ENCODE measurements at places on chromosomes 5 and 9. TPM values are rescaled to one million over a fixed set of nuclear protein-coding genes. Genes with fewer than 3 reads are reported as not detected.

The CCL19 gene
- total RNA-seq, result 5.7 TPM

The F2RL1 gene
- 1.4 TPM for total RNA-seq

The OBP2B gene
- not detected for total RNA-seq

The SLC6A7 gene
- not detected for total RNA-seq

The ZFYVE16 gene
- total RNA-seq, result 42.6 TPM

The UNC5A gene
- 0.62 TPM for total RNA-seq

The URM1 gene
- total RNA-seq, result 57.4 TPM

The GRIN3A gene
- 0.20 TPM for total RNA-seq

The C5orf52 gene
- not detected for total RNA-seq

The ADAMTS6 gene
- total RNA-seq, result 1.2 TPM

The GEMIN5 gene
- 13.7 TPM for total RNA-seq

The SHISAL2B gene
- total RNA-seq, result not detected

The ANKRD31 gene
- 0.06 TPM for total RNA-seq

The GLRA1 gene
- not detected for total RNA-seq

The ZDHHC11 gene
- total RNA-seq, result 19.3 TPM

The MYMK gene
- not detected for total RNA-seq

The PCDHGC5 gene
- 1.4 TPM for total RNA-seq

The GRXCR2 gene
- 16.0 TPM for total RNA-seq

The ABCA1 gene
- total RNA-seq, result 14.2 TPM

The IQGAP2 gene
- 9.2 TPM for total RNA-seq

The NRG2 gene
- 3.6 TPM for total RNA-seq

The POU5F2 gene
- total RNA-seq, result 0.57 TPM

The ADAMTS2 gene
- total RNA-seq, result 14.7 TPM

The C9orf50 gene
- not detected for total RNA-seq

The CDH6 gene
- total RNA-seq, result 1.7 TPM

The ANGPTL2 gene
- total RNA-seq, result 38.7 TPM

The PRRT1B gene
- total RNA-seq, result not detected

The PITX1 gene
- total RNA-seq, result not detected

The KIAA0825 gene
- 3.5 TPM for total RNA-seq

The TRPM6 gene
- total RNA-seq, result 0.26 TPM

The PDE4D gene
- 46.5 TPM for total RNA-seq

The ZNF883 gene
- 11.9 TPM for total RNA-seq

The IL33 gene
- total RNA-seq, result 45.2 TPM

The MLANA gene
- not detected for total RNA-seq

The PCDHGA6 gene
- 3.7 TPM for total RNA-seq

The SPATA31C1 gene
- total RNA-seq, result not detected

The ARL14EPL gene
- total RNA-seq, result not detected

The GRM6 gene
- total RNA-seq, result not detected

The SLC45A2 gene
- not detected for total RNA-seq

The PCDHB15 gene
- 4.3 TPM for total RNA-seq

The ADCY2 gene
- 0.20 TPM for total RNA-seq

The HEMGN gene
- not detected for total RNA-seq
